ENCODE measurements at places on chromosomes 2 and 18. TPM values are rescaled to one million over a fixed set of nuclear protein-coding genes. Genes with fewer than 3 reads are reported as not detected.

Gene PLCD4
- total RNA-seq: 0.51 TPM

Gene WNT10A
- 0.19 TPM for total RNA-seq

Gene TACR1
- not detected for total RNA-seq

Gene POTEI
- not detected for total RNA-seq

Gene IHH
- 0.17 TPM for total RNA-seq

Gene ANKRD30B
- total RNA-seq: not detected

Gene CCDC68
- total RNA-seq: not detected

Gene ARMC9
- total RNA-seq: 0.85 TPM

Gene SMAD2
- total RNA-seq: 146 TPM

Gene SH2D6
- 1.1 TPM for total RNA-seq

Gene LAMA3
- not detected for total RNA-seq

Gene NYAP2
- total RNA-seq: not detected

Gene PLEKHB2
- total RNA-seq: 92.3 TPM

Gene CEP68
- total RNA-seq: 51.3 TPM

Gene WDR54
- 28.0 TPM for total RNA-seq

Gene DBI
- total RNA-seq: 29.3 TPM

Gene HK2
- total RNA-seq: 11.1 TPM

Gene NETO1
- total RNA-seq: not detected

Gene CRYBA2
- total RNA-seq: not detected

Gene LRRC30
- total RNA-seq: not detected

Gene SPDYA
- 9.8 TPM for total RNA-seq

Gene ICA1L
- total RNA-seq: 4.6 TPM

Gene FOXI3
- total RNA-seq: not detected

Gene IRS1
- total RNA-seq: 6.5 TPM

Gene CFAP53
- 0.19 TPM for total RNA-seq

Gene KCNF1
- not detected for total RNA-seq

Gene ZNF804A
- total RNA-seq: 0.16 TPM

Gene MBP
- total RNA-seq: 88.3 TPM

Gene ERFE
- 0.28 TPM for total RNA-seq

Gene PRKAG3
- total RNA-seq: not detected

Gene SERPINB4
- total RNA-seq: not detected

Gene PDE6D
- total RNA-seq: 27.0 TPM

Gene DNAH7
- total RNA-seq: not detected

Gene STAT4
- 132 TPM for total RNA-seq

Gene SPAG16
- 6.2 TPM for total RNA-seq

Gene SLC4A5
- 18.5 TPM for total RNA-seq
